Activated CD4-positive, alpha-beta T cell treated with anti-CD3 and anti-CD28 coated beads for 36 hours (primary cell): ENCODE measurements at places on chromosomes 1 and 21. TPM values are rescaled to one million over a fixed set of nuclear protein-coding genes. Genes with fewer than 3 reads are reported as not detected.

SLC26A9 gene
- not detected for total RNA-seq

CAMK1G gene
- total RNA-seq: 0.23 TPM

GRCh38 chr1:242784084-242784483 is 259.6 kb upstream of the PLD5 start:
- no peak overlapping the region for H3K4me3 ChIP-seq
- DNase-seq: no peak
- peaks cover 7% of the 10 kb centered on the region for H3K27me3 ChIP-seq
- no peak overlapping the region for H3K27ac ChIP-seq
- H3K4me1 ChIP-seq: no peaks in the 10 kb centered on the region

RYR2 gene
- 0.05 TPM for total RNA-seq

DNA sequence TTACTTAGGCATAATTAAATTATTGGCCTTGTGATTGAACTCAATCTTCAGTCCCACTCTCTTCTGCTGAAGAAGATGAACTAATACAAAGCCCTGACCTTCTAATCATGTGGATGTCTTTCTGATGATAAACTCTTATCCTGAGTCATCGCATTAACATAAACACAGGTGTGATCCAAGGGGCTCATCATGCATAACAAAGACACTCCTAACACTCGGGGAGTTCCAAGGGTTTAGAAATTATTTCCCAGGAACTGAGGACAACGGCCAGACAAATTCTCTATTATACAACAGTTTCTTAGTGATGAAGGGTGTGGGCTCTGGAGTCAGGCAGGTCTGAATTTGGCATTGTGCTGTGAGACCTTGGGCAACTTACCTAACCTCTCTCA is 18.0 kb downstream of the DUSP10 start:
- H3K27ac ChIP-seq: peak overlapping the region; percentile 6
- peaks cover 62% of the 10 kb centered on the region for H3K4me1 ChIP-seq
- H3K36me3 ChIP-seq: peaks cover 42% of the 10 kb centered on the region
- no peaks in the 10 kb centered on the region for H3K27me3 ChIP-seq
- DNase-seq: no peak

GRCh38 chr1:32868085-32868484 is 2.6 kb downstream of the FNDC5 start:
- no peaks in the 10 kb centered on the region for H3K36me3 ChIP-seq
- H3K4me1 ChIP-seq: no peaks in the 10 kb centered on the region
- no peak overlapping the region for H3K4me3 ChIP-seq

C1orf87 gene
- total RNA-seq: not detected
